ENCODE measurements at places on chromosomes 5 and 9.
A peak's percentile ranks its signal among the peaks of the same experiment; 100 is the strongest.

DNA sequence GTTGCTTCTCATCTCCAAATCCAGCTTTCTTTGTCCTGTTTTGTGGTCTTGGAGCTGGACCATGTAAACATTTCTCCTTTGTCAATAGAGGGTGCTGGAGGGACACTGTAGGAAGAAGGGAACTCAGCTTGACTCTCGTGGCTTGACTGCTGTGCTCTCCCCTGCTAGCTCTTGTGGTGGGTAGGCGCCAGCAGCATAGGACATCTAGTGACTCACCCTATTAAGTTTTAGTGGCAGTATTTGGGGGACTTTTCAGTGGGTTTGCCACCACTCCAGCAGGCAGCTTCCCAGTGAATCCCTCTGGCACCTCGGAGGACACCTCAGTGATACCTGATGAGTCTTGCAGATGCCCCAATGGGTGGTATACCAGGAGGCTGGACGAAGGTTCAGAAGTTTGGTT is 97.8 kb downstream of the TSSK1B start:
- no peak for DNase-seq

DNA sequence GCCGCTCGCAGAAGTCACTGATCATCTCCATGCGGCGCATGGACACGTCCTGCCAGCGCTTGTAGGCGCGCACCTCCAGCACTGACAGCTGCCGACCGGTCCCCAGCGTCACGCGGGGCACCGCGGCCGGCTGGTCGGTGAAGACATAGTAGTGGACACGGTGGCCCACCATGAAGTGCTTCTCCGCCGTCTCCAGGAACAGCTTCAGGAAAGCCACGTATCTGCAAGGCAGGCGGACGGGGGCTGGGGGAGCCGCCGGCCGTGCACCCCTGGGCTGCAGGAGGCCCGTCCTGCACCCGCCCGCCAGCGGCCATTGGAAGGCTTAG is 18.9 kb downstream of the ABO start:
- no peak for DNase-seq

GRCh38 chr5:1793301-1793740 is 6.3 kb downstream of the MRPL36 start:
- peak; percentile 81 for DNase-seq

DNA sequence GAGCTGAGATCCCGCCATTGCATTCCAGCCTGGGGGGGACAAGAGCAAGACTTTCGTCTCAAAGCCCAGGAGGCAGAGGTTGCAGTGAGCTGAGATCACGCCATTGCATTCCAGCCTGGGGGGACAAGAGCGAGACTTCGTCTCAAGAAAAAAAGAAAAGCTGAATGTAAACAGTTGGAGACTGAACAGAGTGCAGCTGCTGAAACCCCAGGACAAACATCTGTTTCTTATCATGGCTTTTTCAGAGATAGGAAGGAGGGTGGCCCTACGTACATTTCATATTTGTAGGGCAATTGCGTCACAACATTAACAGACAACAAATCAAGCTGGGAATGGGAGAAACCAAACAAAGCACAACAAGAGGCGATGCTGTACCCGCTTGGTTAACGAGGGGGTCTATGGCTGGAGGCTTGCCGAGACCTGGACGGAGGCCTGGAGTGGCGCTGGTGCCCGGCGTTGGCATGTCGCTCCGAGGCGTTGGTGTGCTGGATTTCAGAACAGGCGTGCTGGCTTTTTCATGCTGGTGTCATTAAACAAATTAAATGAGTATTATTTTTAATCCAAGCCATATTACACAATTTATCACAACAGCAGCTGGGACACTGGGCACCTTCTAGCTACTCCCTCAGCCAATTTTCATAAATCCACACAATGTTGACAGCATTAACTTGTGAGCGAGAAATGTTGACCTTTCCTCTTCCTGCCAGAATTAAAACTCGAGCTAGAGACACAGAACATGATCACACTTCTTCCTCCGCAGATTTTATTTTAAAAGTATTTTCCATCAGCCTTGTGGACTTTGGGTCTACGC is 76.1 kb downstream of the TLE1 start:
- no peak for DNase-seq

GRCh38 chr5:79305706-79306105 is 69.8 kb downstream of the JMY start:
- no peak for DNase-seq

DNA sequence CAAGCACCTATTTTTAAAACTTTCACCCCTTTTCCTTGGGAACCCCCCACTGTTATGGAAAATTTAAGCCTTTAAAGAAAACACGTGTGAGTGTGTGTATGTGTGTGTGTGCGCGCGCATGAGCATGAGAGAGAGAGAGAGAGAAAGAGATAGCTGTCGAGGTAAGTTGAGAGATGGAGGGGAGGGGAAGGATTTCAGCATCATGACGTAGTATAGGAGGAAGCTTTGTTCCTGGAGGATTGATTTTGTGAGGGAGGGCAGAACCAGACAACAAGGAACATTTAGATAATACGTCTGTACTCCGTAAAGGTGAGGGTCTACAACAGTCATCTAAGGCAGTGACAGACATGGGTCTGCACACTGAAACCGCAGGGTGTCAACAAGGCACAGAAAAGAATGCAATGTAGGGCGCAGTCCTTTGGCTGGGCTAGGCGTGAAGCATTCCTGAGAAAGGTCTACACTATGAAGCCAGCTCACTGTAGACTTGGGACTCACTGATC is 227.7 kb downstream of the SMARCA2 start:
- DNase-seq = no peak

DNA sequence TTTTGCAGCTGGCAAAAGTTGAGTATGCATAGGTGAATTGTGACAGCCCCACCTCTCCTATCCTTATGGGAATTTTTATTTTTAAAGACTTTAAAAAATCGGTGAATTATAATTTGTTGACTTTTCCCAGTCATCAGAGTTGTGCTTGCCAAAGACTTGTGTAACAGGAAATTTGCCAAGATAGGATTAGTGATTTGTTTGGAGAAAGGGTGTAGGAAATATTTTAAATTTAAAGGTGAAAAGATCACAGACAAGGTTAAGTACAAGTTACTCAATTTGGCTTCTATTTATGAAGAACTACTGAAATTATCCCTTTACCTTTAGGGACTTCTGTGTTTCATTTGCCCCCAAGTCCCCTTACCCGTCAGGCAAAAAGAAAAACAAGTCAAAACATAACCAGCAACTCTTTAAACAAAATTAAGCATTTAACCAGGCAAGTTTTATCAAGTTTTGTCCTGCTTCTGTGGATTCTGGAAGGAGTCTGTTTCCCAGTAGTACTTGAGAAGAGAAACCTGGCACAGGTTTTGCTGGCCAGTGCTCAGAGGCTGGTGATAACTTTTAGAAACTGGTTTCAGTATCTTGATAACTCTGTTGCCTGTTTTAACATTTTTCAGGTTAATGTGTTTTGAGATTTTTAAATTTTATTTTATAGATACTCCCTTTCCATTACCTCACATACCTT is 285.4 kb downstream of the MAST4 start:
- DNase-seq = no peak

- DNase-seq = no peak
Observed at GRCh38 chr5:166979307-166979895, 1312.0 kb upstream of the WWC1 start.

DNA sequence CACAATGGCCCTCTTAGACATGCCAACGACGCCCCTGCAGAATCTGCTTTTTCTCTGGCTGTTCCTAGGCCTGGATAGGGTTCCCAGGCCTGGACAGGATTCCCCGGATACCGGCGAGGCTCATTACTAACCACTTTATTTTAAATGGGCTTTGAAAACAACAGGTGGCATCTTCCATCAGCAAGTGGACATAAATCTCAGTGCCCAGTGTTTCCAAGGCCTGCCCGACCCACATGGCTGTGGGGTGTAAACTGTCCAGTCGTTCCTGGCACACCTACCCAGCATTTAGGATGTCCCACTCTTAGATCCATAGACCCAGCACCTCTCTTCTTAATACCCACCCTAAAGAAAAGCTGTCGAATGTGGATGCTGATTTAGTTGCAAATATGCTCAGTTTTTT is 896 bp downstream of the CMBL start:
- DNase-seq = peak; percentile 8

GRCh38 chr9:17802249-17802857 is 223.5 kb downstream of the SH3GL2 start:
- no peak for DNase-seq

DNA sequence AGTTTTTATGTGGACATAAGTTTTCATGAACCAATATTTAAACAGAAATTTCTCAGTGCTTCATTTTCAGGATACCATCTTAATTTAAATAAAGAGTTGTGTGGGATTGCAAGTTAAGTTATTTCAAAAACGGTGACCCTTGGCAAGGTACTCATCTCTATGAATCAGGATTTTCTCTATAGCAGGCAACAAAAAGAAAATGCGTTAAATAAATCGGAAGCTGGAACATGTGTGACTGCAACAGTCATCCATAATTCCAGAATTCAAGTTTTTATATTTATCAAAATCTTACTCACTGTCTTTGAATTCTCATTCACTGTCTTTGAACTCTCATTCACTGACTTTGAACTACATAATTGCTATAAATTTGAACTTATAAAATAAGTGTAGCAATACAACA is 5.8 kb upstream of the RECK start:
- no peak for DNase-seq

- no peak for DNase-seq
Observed at GRCh38 chr5:159163027-159163700, 46.2 kb downstream of the RNF145 start.

- no peak for DNase-seq
Observed at GRCh38 chr9:21853414-21853813, 51.0 kb downstream of the MTAP start.

DNA sequence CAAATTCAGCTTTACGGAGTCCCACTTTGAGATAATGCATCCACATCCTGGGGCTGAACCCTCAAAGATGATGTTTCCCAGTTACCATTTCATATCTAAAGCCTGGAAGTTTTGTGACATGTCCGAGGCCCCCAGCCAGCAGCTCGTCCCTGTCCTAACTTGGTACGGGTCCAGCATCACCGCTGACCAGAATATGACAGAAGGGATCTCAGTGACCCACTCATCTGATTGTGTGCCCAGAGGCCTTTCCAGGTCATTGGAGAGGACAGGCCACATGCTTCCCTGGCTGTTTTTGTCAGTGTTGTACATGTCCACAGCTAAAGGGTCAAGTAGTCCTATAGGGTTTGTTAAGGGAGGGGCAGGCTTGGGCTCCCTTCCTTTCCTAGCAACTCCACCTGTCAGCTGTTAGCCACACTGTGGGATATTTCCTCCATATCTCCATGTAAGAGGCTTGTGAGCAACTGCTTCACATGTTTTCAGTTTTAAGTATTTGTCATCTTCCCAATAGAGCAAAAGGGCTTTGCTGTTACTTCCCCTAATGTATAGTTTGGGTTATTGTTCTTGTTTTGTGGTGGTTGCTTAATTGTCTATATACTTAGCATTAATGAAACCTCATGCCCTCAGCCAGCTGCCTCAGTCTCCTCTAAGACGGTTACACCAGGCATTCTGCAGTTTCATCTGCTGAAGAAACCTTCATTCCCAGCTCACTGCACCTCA is 33.4 kb downstream of the SECISBP2 start:
- no peak for DNase-seq

DNA sequence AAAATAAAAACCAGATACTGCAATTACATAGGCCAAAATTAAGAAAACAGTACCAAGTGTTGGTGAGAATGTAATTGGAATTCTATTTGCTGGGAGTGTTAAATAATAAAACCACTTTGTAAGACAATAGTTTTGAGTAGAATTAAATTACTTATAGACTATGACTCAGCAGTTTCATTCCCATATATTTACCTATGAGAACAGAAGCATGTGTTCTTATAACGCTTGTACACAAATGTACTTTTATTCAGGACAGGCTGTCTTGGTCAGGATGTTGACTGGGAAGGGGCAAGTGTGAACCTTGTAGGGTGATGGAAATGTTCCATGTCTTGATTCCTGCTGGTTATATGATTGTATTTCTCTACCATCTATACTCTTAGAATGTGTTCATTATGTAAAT is 56.3 kb downstream of the ERBIN start:
- no peak for DNase-seq

GRCh38 chr9:35954942-35955546 is 2.9 kb downstream of the OR2S2 start:
- peak; percentile 72 for DNase-seq

DNA sequence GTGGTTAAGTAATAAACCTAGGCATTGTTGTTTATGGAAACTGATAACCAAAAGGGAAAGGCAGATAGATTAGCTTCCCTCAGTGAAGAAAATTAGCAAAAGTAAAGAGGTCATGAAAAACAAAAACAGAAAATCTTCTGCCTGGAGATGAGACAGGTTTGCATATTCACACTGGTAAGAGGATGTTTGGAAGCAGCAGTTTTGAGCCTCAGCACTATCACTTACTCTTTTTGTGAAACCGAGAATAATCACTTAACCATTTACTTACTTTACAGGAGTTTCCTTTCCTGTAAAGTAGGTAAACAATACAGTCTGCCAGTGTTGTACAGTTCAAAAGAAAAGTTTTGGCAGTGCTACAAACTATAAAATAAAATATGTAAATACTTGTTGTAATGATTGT is 35.5 kb upstream of the EMB start:
- DNase-seq = no peak

DNA sequence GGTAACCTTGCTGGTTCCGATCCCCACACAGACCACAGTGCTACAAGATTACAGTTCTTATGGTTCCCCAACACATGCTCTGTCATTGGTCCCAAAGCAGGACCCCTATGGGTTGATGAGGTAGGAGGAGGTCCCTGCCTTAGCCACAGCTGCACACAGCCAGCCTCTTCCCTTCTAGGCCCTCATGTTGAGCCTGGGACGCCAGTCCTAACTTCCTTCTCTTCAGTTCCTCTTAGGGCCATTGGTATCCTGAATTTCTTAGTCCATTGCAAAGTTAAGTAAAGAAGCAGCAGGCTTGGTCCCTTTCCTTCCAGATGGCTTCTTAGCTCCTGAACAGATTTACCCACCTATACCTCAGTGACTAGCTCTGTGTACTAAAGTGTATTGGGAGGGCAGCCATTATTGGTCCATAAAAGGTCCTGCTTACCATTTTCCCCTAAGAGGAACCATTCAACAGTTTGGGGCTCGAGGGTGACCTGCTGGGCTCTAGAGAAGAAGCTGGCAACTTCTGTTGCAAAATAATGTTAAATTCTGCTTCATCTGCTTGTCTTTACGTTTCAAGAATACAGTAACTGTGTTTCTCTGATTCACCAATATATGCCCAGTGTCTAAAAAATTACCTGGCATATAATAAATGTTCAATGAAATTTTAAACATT is 50.2 kb downstream of the PDCD1LG2 start:
- DNase-seq = no peak

- DNase-seq = peak; percentile 2
Observed at GRCh38 chr9:127129073-127129717, 6.8 kb upstream of the ANGPTL2 start.

GRCh38 chr5:1952021-1952420 is 69.3 kb upstream of the IRX4 start:
- DNase-seq = no peak

DNA sequence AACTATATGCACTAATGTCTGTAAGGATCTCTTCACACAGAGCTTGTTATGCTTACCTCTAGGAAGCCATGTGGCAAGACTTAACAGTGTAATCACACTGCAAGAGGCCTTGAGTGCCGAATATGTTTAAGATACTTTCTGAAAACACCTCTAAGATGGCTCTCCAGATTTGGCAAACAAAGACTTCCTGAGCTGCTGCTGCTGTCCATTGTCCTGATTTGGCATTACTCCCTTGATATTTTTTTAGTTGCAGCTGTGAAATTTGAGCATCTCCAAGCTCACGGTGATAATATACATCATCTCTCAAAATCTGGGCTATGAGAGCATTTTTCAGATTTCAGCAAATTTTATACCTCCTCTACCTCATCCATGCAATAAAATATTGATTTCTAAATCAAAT is 384.5 kb upstream of the CDH6 start:
- no peak for DNase-seq

GRCh38 chr5:72075461-72075860 is 31.8 kb upstream of the MAP1B start:
- DNase-seq = no peak

GRCh38 chr5:6847870-6848269 is 134.6 kb downstream of the TENT4A start:
- no peak for DNase-seq

Measured in activated effector memory CD4-positive, alpha-beta T cell treated with anti-CD3 and anti-CD28 coated beads, Interleukin-2, amount 50 U/mL, for 16 hours (primary cell).